ENCODE measurements at places on chromosomes 2 and 18.

DNA sequence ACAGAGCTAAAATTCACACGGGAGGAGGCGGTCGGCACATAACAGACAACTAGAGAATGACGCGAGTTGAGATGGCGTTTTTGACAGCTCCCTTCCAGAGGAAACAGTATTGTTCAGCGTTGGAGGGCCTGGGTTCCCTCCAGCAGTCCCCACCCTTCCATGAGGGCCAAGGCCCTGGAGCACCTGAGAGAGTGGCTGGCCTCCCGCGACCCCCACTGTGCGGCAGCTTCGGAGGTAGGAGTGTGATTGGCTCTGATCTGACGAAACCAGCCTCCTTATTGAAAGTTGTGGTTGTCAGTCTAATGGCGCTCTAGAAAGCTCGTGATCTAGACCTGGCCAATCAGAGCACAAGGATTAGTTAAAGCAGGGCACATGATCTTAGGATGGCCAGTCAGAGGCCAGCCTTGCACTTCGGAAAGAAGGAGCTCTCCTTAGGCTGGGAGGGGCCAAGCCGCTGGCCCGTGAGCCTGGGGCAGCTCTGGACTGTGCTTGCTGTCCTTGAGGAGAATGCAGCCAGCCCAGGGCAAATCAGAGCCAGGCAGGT, 104.5 kb upstream of the CELF4 start:
- no peak for DNase-seq

- DNase-seq: no peak
Observed at GRCh38 chr2:205746420-205746785, 64.1 kb downstream of the NRP2 start.

- no peak for DNase-seq
Observed at GRCh38 chr2:105615305-105615704, 129.4 kb upstream of the NCK2 start.

DNA sequence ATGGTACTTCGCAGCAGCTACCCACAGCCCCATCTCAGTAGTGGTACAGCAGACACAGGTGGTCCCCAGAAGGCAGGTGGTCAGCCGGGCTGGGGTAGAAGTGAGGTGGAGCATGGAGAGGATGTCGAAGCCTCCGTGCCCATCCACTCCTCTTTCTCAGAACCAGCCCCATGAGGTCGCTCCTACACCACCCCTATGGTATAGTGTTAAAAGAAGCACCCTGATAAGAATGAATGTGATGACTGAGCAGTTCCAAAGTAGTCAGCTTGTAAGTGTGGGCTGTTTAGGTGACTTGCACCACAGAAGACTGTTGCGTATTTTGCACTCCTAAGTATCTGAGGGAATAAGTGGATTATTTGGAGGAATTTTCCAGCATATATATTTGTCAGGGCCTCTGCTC, 111.3 kb downstream of the WDSUB1 start:
- no peak for DNase-seq

- DNase-seq: no peak
Observed at GRCh38 chr2:46925474-46926351, 10.1 kb upstream of the MCFD2 start.

Data from stimulated activated CD8-positive, alpha-beta memory T cell treated with anti-CD3 and anti-CD28 coated beads, Interleukin-2, amount 100 ng/mL, for 1 hour (primary cell).